Stimulated activated CD4-positive, alpha-beta T cell treated with anti-CD3 and anti-CD28 coated beads, TNF-alpha, amount 100 ng/mL, for 1 hour (primary cell): ENCODE measurements at places on chromosomes 11 and 22.

DNA sequence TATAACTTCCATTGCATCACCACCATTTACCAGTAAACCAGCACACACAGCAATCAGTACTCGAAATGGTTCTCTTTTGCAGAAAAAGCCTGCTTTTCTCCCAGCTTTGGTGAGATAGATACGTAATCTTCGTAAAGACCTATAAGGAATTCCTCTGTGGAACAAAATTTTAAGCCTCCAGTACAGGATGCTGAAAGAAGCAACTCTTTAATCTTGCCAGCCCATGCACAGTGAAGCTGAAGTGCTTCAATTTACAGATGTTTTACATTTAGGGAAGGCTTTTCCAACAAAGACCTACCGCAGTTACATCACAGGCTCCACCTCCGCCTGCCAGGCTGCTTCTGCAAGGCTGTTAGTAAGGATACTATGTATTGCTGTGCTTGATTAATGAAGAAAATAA lies 1.9 kb downstream of the ELMOD1 start:
- no peak for DNase-seq

DNA sequence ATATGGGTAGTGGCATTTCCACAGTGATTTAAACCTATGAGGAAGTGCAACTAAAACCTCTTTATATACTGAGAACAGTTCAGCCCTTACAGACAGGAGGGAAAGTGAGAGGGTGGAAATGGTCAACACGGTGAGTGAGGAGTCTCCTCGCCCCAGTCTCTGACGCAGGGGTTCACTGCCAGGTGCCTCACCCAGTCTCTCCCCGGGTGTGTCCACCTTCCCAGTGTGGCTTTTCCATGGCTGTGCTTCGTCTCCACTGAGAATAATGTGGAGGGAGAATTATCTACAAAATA lies 116.6 kb upstream of the TOP3B start:
- DNase-seq = no peak

DNA sequence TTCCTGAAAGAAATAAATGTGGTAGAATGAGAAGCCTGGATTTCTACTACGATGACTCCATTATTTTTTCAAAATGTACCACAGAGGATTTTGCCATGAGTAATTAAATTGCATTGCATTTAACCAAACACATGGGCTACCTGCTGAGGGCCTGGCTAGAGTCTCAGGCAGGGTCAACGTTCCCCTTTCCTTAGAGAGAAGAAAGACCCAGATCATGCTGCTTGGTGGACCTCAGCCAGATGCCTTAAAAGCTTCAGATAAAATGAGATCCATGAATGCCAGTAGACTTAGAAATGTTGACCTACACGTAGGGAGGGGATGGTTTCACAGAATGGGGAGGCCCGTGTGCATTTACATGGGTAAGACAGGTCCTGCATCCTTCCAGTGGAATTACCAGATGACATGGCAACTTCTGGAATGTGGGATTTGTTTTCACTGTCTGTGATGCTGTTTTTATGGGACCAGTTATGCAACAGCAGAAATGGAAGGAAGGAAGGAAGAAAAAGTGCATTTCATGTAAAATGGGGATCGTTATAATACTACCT lies 1069.4 kb downstream of the NTM start:
- DNase-seq = no peak

DNA sequence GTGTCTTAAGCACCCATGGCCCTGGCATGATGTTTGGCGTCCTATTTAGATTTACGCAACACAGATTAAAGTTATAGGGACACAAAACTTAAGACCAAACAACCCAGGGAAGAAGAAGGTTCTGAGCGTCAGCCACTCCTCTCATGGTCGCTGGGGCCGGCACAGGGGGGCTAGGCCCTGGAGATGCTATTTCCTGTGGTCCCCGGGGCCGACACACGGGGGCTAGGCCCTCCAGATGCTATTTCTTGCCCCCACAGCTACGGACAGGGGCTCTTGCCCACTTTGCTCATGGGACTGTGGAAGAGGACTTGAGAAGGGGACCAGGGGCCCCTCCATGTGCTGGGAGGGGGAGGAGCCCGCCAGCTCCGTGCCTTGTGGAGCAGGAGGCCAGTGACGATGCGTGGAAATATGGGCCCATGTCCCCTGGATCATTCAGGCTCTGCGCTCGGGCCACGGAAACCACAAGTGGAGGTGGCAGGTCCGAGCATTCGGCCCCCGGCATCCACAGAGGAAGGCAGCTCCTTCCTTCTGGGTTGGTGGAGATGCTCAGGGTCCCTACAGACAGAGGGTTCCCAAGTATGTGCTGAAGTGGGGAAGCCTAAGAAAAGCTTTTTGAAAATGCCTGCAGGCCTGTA lies 711.1 kb downstream of the BRD1 start:
- no peak for DNase-seq

GRCh38 chr11:75468534-75469340 lies 35.7 kb upstream of the KLHL35 start:
- DNase-seq = no peak

DNA sequence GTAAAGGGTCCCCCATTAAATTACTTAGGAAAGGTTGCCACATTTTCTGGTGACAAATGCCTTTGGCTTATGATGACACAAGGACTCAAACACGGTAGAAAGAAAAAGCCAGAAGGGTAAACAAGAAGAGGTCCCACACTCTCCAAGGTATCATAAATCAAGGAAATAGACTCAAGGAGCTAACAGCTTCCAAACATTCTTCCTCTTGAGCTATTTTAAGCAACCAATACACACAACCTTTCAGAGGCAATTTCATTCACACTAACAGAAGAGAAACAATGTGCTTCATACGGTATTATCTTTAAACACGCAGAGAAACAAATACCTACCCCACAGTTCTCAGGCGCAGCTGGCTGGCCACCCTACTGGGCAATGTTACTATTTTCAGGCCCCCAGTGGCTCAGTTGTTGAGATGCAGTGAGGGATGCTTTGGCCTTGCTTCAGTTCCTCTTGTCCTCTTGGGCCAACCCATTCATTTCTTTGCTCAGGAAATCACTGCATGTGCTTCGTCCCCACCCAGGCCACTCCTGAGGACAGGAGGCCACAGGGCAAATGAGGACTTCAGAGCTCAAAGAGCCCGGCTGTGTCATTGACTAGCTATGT lies 15.8 kb downstream of the ABTB2 start:
- no peak for DNase-seq

DNA sequence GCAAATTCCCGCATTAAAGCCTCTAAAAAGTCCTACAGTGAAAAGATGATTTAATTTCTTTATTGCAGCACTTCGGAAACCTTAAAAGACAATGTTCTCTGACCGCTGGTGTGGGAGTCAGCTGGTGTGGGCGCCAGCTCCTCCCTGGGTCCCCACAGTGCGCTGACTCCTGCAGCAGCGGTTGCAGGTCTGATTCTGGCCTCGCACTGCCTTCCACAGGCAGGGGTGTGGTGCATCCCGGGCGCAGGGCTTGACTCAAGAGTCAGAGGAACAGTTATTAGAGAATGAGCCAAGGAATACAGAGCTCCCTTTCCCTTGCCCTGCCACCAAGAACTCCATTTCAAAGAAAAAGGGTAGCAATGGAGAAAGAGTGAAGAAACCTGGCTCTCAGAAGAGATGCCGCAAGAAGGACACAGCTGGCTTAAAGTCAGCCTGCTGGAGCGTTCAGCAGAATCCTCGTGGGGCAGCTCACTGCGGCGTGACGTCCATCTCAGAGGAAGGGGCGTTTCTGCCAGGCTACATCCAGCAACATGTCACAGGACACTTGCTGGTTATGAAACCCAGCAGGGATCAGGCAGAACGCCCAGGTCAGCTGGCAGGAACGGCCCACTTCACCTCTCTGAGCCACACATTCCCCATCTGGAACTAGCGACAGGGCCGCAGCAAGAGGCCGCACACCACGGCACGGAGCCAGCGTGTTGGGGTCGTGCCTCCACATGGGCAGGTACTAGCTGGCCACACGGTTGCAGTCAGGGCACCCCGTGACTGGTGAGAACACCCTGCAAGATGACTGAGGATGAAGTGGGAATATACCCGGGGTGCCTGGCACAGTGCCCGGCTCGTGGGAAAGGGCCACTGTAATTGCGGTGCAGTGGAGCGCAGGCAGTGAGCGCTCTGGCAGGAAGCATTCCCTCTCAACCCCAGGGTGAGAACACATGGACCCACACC lies 18.1 kb upstream of the EFCAB6 start:
- no peak for DNase-seq

GRCh38 chr11:68136866-68137265 lies 15.7 kb upstream of the CHKA start:
- no peak for DNase-seq

- DNase-seq = no peak
Observed at GRCh38 chr11:102559839-102560238, 29.3 kb upstream of the MMP7 start.

- DNase-seq = no peak
Observed at GRCh38 chr11:65658174-65659021, 4.3 kb downstream of the RELA start.

GRCh38 chr11:12223771-12224536 lies 113.6 kb downstream of the MICAL2 start:
- DNase-seq = no peak

DNA sequence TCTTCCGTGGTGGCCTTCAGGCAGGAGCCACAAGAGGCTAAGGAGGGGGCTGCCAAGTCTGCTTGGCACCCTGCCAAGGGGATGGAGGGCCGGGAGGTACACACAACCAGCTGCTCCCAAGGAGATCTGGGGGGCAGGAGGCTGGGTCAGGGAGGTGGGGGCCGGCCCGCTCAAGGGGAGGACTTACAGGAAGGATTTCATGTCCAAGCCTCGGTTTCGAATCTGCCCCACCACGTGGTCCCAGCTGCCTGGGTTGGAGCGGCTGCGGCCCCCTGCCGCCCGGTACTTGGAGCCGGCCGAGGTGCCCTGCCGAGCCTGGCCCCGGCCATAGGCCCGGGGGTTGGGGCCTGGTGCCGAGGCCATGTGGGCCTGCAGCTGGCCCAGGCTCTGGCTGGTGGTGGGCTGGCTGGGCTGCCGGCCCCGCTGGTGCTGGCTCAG lies 33.5 kb downstream of the LRRC10B start:
- no peak for DNase-seq

DNA sequence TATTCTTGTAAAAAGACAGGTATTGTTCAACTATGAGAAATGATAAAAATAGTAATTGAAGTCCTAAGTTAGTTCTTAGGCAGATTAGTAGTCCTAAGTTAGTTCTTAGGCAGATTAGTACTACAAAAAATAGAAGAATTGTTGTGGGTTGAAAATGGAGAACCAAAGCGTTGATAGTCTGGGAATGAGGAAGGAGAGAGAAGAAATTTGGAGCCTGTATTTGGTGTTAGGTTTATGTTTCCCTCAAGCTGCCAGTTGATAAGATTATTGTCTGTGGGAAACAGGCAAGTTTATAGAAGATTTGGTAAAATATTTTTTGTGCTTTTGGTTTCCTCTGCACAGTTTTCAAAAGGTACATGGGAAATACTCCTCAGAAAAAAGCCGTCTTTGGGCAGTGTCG lies 3.6 kb downstream of the BCO2 start:
- no peak for DNase-seq

GRCh38 chr22:48892578-48893287 lies 934.9 kb downstream of the BRD1 start:
- DNase-seq = no peak

GRCh38 chr22:20526305-20526627 lies 18.9 kb downstream of the MED15 start:
- no peak for DNase-seq

GRCh38 chr11:119496469-119496868 lies 73.5 kb upstream of the THY1 start:
- no peak for DNase-seq

DNA sequence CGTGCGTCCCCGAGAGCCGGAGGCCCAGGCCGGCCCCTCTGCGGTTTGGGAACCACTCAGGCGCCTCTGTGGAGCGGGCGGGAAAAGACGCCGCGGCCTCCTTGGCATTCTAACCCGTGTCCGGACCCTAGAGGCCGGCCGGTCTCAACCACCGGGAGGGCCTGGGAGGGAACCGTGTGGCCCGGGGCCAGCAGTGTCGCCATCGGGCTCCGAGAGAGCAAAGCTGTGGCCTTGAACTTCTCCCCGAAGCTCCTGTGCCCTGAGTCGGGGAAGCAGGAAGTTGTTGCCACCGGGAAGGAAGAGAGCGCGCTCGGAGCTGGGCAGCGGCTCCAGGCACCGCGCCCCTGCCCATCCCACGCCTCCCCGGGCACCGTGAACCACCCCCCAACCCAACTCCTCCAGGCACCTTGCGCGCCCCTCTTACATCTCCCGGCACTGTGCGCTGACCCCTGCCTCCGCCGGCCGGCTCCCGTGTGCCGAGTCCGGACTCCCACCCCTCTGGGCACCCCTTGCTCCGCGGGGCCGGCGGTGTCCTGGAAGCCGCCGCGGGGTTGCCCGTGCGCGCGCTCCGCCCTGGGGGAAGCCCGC lies 80.0 kb upstream of the PPARA start:
- no peak for DNase-seq

GRCh38 chr11:110471371-110471770 lies 41.6 kb downstream of the FDX1 start:
- no peak for DNase-seq

GRCh38 chr11:1771700-1772099 lies 8.0 kb upstream of the CTSD start:
- DNase-seq = no peak

DNA sequence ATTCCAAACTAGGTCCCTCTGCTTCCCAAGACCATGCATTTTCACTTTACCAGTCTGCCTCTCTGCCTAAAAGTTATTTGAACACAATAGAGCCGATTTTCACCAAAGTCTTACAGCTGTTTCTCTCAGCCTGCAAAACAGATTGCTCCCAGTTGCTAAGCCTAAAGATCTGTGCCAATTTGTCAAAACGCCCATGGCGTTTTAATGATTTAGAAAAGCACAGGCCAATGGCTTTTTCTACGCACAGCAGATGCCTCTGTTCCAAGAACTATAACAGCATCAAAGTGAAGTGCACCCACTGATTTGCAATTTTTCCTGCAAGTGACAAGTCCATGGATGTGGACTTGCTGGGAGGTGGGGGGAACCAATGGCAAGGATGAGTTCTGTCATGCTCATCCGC lies 173.9 kb upstream of the SYN3 start:
- DNase-seq = no peak

DNA sequence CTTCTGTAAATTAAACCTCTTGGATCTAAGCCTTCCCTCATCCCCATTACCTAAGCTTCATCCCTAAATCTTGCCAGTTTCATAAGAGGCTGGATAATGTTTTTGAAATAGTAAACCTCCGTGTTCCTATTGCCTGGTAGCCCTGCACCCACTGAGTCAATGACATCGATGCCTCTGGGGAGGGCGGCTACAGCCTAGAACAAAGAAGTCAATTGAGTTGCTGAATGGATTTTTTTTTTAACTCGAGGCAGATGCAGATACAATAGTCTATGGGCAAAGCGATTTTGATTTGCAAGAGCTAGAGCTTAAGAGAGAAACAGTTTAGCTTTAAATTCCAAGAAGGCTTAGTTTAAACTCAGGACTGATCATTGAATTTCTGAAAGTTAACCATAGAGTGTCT lies 121.3 kb downstream of the NECTIN1 start:
- no peak for DNase-seq

- no peak for DNase-seq
Observed at GRCh38 chr11:65430406-65431217, 8.0 kb downstream of the NEAT1 start.

GRCh38 chr11:121268581-121268980 lies 24.0 kb upstream of the SC5D start:
- no peak for DNase-seq
